ENCODE measurements at places on chromosomes 3 and 15.
A peak's percentile ranks its signal among the peaks of the same experiment; 100 is the strongest.

- no peaks in the 10 kb centered on the region for H3K36me3 ChIP-seq
- H3K4me3 ChIP-seq, result no peak overlapping the region
- no peaks in the 10 kb centered on the region for H3K4me1 ChIP-seq
- no peaks in the 10 kb centered on the region for H3K27me3 ChIP-seq
These were observed 16.1 kb downstream of the PDZRN3 start for GRCh38 chr3:73608456-73609314.

DNA sequence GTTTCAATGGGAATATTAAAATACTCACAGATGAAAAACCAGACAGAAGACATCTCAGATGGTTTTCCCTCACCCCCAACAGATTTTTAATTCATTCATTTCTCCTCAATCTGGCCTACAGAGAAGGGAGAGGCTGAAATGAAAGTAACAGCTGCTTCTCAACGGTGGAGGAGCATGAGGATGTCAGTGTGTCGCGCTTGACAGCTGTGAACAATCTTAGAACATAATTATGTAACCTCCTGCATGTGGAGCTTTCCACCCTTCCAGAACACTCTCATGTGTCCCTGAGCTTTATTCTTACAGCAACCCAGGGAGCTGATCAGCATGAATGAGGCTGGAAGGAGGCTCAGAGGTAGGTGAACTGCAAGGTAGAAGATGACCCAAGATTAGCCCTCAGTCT, 52.7 kb downstream of the MB21D2 start:
- no peak overlapping the region for H3K27ac ChIP-seq
- no peak for DNase-seq
- H3K4me3 ChIP-seq, result no peak overlapping the region
- H3K36me3 ChIP-seq, result no peaks in the 10 kb centered on the region
- no peaks in the 10 kb centered on the region for H3K27me3 ChIP-seq

GRCh38 chr3:50657407-50657806, 17.3 kb upstream of the DOCK3 start:
- H3K4me3 ChIP-seq, result no peak overlapping the region
- no peaks in the 10 kb centered on the region for H3K36me3 ChIP-seq
- H3K27me3 ChIP-seq, result no peaks in the 10 kb centered on the region

GRCh38 chr3:185270262-185270955, 16.6 kb upstream of the EHHADH start:
- H3K4me1 ChIP-seq, result no peaks in the 10 kb centered on the region
- no peak for DNase-seq
- peaks cover 54% of the 10 kb centered on the region for H3K27me3 ChIP-seq
- H3K27ac ChIP-seq, result no peak overlapping the region
- no peak overlapping the region for H3K4me3 ChIP-seq

- H3K4me3 ChIP-seq, result peak overlapping the region; percentile 43
- no peaks in the 10 kb centered on the region for H3K27me3 ChIP-seq
- peaks cover 26% of the 10 kb centered on the region for H3K36me3 ChIP-seq
- H3K4me1 ChIP-seq, result peaks cover 92% of the 10 kb centered on the region
These were observed 20.7 kb downstream of the TBC1D2B start for GRCh38 chr15:78056714-78057269.

GRCh38 chr15:68379759-68380290, 52.1 kb downstream of the ITGA11 start:
- no peaks in the 10 kb centered on the region for H3K27me3 ChIP-seq
- H3K4me1 ChIP-seq, result peaks cover 16% of the 10 kb centered on the region
- no peak overlapping the region for H3K4me3 ChIP-seq
- DNase-seq, result peak; percentile 26
- no peak overlapping the region for H3K27ac ChIP-seq
- no peaks in the 10 kb centered on the region for H3K36me3 ChIP-seq

DNA sequence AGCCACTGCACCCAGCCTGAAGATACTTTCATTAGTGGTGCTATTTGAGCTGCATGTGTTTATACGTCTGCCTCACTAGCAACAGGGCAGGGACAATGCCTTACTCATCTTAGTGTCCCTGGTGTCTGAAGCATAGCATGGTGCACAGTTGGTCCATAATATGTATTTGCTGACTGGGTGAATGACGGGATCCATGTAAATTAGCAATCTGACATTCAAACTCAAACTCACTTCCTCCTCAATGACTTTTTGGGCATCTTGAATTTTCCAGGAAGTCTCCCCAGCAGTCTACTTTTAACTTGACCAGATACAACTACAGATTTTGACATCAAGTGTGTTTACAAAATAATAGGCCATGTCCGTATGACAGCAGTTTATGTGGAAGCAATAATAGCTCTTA, 3.0 kb upstream of the LDHAL6B start:
- no peak overlapping the region for H3K4me3 ChIP-seq
- no peak for DNase-seq
- no peak overlapping the region for H3K27ac ChIP-seq
- no peaks in the 10 kb centered on the region for H3K36me3 ChIP-seq
- H3K4me1 ChIP-seq, result no peaks in the 10 kb centered on the region
- H3K27me3 ChIP-seq, result no peaks in the 10 kb centered on the region

GRCh38 chr3:71304684-71305083, 278.8 kb downstream of the FOXP1 start:
- DNase-seq, result no peak
- H3K4me3 ChIP-seq, result peak overlapping the region; percentile 88
- H3K27ac ChIP-seq, result peak overlapping the region; percentile 98
- H3K4me1 ChIP-seq, result peaks cover 84% of the 10 kb centered on the region
- H3K27me3 ChIP-seq, result no peaks in the 10 kb centered on the region

All from activated T-cell treated with anti-CD3 and anti-CD28 coated beads, Interleukin-2, amount 50 U/mL, for 24 hours (primary cell).